Activated CD4-positive, alpha-beta T cell treated with anti-CD3 and anti-CD28 coated beads, Interleukin-2, amount 50 U/mL, for 4 hours (primary cell): ENCODE measurements at places on chromosomes 5 and 9.

DNA sequence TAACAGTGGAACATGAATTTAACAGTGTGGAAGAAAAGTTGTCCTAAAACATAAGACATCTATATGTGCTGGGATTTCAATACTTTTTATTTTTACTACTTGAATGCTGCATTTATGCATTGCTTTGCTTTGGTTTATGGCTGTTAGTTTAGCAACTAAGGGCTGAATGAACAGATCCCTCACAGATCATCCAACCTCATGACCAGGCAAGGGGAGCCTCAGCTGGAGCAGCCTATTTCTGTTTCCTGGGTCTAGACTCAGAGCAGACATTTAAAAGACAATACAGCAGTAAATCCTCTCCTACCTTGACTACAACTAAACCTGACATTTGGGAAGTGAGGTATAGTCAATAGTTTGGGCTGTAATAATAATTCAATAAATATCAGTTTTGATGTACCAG, 163.3 kb downstream of the AUH start:
- no peak for DNase-seq

GRCh38 chr5:9716838-9717281, 86.7 kb upstream of the TAS2R1 start:
- DNase-seq, result no peak

GRCh38 chr5:110923971-110924370, 147.5 kb upstream of the TSLP start:
- DNase-seq, result no peak

- DNase-seq, result no peak
Measured at GRCh38 chr9:4674783-4675182, 4.6 kb upstream of the CDC37L1 start.

DNA sequence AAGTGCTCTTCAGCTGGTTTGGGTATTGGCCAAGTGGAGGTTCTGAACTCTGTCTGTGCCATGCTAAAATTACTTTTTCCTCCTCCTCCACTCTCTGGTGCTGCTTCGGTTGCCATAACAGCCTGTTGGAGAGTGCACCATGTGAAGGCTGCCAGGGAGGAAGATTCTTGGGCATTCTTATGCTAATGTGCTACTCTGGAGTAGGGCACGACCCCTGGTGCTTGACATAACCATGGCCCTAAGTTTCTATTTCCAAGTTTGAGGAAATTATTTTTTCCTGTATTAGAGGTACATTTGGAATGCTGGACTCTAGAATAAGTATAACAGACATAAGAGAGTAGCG, 111.6 kb downstream of the ARHGAP26 start:
- DNase-seq, result no peak

GRCh38 chr5:119274030-119274766, 81.6 kb upstream of the TNFAIP8 start:
- DNase-seq, result no peak

DNA sequence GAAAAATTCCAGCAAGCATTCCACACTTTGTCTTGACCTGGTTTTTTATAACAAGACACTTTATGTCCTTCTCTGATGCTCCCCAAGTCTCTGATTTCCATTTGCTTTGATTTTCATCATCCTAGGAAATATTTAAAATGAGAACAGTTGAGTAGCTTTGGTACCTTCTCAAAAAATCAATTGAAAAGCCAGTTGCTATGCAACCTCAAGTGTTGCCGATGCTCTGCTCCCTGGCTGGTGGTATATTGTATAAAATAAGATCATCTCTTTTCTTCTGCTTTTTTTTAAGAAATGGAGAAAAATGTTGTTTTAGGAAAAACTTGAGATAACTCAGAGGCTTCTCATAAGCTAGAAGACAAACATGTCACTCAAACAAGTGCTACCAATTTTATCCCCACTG, 109.7 kb downstream of the ZNF354C start:
- no peak for DNase-seq

- DNase-seq, result no peak
Measured at GRCh38 chr5:73189871-73190376, 16.9 kb downstream of the TMEM174 start.

DNA sequence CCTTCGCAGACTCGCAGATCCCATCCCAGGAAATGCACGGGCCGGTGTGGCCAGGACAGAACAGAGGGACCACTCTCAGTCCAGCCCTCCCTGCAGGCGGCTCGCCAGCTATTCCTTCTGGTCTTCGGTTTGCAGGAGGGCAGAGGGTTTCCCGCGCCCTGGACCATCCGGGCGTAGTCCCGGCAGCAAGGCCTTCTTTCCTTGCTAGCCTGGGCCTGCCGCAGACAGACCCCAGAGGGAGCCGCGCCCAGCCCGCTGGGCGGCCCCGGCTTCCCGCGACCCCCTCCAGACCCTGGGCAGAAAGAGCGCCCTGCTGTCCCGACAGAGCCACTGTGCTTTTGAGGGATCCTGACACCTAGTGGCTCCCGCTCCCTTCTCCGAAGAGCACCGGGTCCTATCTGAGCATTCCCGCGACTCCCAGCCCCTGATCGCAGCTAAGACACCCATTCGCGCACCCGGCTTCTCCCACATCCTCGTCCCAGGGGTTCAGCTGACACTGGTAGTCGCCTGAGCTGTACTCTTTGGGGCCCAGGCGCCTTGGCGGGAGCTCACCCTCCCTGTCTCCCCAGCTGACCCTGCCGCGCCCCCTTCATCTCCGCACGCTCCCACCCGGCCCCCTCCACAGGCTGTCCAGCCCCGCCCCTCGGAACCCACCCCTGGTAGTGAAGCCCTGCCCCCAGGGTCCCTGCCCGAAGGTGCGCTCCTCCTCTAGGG, 1.1 kb downstream of the CFAP90 start:
- no peak for DNase-seq

DNA sequence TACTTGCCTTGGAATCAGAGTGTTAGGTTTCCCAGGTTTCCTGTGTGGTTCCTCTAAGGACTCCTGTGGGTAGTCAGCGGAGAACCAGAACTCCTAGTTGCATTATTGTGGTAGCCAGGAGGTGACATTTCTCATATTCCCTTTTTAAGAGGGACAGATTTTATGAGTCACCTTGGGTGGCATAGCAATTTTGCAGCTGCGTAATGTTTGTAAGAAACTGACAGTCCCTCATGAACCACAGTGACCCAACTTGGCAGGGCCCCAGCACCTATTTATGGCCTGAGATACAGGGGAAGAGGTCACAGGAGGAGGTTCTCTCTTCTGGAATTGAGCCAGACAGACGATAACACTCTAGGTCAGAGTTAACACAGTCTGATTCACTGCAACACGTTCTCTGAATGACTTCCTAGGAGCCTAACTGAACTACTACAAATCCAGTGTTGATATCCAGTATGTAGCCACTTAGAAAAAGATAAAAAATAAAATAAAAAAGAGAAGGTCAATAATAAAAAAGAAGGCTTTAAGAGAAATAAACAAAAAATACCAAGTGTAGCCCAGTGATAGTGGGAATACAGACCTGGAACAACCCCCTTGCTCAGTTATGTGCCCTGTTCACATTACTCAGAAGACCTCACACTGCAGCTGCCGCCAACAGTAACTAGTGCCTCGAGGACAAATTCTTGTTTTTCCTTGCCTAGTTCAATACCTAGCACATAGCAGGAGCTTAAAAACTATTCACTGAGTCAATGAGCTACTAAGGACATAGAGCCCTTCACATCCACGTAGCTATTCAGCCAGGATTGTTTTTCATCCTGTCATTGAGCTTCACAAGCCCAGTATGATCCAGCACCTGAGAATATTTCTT, 50.7 kb upstream of the VLDLR start:
- no peak for DNase-seq

DNA sequence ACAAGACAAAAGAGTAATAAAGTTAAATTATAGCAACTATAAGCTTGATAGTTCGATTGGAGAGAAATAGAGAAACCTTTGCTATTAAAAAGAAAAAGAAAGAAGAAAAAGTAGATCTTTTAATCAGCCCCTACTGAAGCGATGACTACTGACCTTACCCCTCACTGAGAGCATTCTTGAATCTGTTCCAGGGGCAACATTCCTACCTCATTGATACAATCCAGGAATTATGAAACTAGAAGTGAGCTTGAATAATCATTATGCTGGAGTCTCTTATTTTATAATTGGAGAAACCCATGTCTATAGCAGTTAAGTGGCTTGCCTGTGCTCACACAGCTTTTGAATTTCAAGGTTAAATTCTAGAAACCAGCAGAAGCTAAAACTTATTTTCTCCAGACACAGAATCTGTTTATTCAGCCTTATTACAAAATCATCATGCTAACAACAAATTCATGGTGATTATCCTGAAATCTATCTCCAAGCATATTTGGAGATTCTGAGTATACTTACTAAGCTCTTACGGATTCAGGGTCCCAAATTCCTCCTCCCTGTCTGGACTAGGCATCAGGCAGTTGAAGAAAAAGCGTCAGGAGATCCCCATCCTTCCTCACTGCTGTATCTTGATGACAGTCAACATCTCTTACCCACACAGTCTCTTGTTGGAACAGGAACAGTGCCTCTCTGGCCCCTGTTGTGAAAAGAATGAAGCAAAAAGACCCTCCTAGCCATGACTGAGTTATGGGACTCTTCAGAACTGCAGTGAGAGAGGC, 547.6 kb upstream of the WWC1 start:
- no peak for DNase-seq

GRCh38 chr5:143471041-143471509, 67.6 kb upstream of the NR3C1 start:
- DNase-seq, result no peak

- no peak for DNase-seq
Measured at GRCh38 chr5:150512368-150512747, 4.4 kb downstream of the NDST1 start.

GRCh38 chr5:132664696-132665209, 6.8 kb downstream of the IL13 start:
- DNase-seq, result no peak

DNA sequence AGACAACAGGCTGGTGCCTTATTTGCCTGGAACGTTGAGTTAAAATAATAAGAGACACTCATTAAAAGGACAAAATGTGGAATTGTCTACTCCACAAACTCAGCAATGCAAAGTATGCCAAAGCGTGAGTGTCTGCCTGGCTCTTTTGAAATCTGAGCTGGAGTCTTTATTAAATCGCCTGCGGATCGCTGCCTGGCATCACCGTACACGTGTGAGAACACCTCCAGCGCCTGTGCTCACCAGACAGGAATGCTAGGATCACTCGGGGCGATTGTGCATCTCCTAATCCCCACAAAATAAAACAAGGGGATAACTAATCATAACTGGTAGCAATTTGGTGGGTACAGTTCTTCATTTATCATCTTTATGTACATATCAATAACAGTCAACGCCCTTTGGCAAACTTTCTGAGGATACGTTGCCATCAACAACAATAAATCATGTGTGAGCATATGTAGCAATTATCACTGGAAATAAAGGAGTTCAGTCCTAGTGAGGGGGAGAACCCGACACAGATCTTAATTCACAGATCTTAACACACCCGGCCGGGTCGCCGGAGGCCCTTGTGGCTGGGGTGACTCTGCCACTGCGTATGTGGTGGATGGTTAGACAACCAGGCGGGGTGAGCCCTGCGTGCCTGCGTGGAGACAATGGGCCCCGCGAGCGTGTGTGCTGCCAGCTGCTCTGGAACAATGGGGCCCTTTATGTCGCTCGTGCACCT, 284.9 kb upstream of the IRX1 start:
- DNase-seq, result no peak

- no peak for DNase-seq
Measured at GRCh38 chr5:115842089-115842935, 577 bp downstream of the AP3S1 start.
